G401 (cell line): ENCODE measurements at places on chromosomes 6 and 20.

- DNase-seq = no peak
Observed at GRCh38 chr20:47241345-47241781, 115.1 kb downstream of the ZMYND8 start.

GRCh38 chr20:50146732-50147662 lies 6.5 kb downstream of the PEDS1 start:
- DNase-seq = no peak

- no peak for DNase-seq
Observed at GRCh38 chr6:3022765-3023662, 23.3 kb downstream of the NQO2 start.

DNA sequence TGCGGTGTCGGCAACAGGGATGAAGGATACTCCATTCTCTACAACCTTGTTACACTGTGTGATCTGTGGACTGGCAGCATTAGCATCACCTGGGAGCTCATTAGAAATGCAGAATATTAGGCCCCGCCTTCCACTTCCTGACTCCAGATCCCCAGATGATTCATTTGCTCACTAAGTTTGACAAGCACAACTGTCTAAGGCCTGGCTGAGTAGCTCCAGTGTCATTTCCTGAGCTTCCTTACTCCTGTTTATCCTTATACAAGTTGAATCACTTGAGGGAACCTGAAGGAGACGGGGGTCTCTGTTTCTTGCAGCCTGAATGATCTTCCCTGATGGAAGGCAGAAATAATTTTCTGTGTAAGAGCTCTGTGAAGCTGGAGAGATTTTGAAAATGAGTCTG lies 32.7 kb upstream of the PROKR2 start:
- DNase-seq = no peak

GRCh38 chr20:21526776-21527175 lies 12.9 kb upstream of the NKX2-2 start:
- no peak for DNase-seq

DNA sequence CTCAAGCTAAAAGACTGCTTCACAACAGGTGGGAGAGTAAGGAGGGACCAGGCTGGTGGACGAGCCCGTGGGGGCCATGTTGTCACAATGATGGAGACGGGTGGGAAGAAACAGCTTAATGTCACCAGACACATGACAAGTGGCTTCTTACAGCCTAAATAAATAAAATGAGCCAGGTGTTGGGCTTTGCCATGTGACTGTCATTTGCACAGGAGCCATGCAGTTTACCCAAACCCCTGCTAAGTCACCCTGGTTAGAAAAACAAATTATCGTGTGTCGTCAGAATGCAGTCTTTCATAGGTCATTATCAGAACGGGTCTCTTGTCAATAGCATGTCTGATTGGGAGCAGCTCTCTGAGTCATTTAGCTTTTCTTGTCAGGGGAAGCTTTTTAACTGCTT lies 18.5 kb downstream of the BTBD3 start:
- DNase-seq = no peak
